ENCODE measurements at places on chromosomes 11 and 22.

GRCh38 chr11:7332962-7333361, 81.3 kb downstream of the SYT9 start:
- no peak for DNase-seq

DNA sequence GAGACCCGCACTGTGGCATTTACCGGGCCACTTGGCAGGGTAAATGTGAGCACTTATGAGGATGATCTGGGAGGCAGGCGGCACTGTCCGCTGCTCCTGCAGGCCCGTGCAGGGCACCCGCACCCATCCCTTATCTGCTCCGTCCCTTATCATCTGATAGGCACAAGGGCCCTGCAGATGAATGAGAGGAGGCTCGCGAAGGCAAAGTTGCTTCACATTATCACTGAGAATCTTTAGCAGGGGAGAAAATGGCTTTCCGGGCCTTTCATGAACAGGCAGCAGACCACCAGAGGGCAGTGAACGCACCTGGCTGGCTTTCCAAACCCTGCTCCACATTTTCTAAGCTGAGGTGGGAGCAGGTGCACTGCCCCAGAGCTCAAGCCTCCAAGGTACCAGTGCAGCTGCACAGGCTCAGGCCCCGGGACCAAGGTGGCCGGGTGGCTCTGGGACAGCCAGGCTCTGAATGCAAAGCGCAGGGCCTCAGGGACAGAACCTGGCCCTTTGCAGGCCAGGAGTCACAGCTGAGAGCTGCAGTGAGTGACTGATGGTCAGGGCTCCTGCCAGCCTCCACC, 165.6 kb downstream of the SHANK2 start:
- no peak for DNase-seq

- no peak for DNase-seq
Observed at GRCh38 chr11:6655790-6656583, at the start of gene DCHS1. Gene DCHS1 (minus strand): TSS chr11:6655809. CDS start chr11:6641613, 14,196 bp downstream.

- no peak for DNase-seq
Observed at GRCh38 chr22:48198489-48199459, 1436.3 kb downstream of the TBC1D22A start.

GRCh38 chr11:93861808-93862207, 11.4 kb upstream of the VSTM5 start:
- no peak for DNase-seq

- DNase-seq, result no peak
Observed at GRCh38 chr11:75199412-75199955, 41.1 kb upstream of the TPBGL start.

DNA sequence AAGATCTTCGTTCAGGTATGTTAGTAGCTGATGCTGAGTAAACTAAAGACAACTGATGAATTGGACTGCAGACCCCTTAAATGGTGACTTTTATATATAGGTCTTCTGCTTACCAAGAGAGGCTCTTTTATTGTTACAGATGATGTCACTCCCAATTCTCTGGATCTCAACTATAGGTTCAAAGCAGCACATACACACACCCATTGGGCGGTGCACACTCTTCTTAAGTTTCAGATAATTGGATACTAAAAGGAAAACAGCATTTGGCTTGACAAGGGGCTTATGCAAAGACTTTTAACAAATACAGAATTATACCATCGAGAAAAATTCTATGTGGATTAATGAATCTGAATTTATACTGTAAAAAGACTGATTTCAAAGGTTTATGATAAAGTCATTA, at the start of gene PTH:
Gene PTH, minus strand, starts transcription at position 69 of the 400 bp plus-strand sequence. CDS start 3,142 bp downstream, outside the sequence.
- DNase-seq, result no peak

GRCh38 chr11:94769880-94770279, 1.7 kb downstream of the AMOTL1 start:
- no peak for DNase-seq

DNA sequence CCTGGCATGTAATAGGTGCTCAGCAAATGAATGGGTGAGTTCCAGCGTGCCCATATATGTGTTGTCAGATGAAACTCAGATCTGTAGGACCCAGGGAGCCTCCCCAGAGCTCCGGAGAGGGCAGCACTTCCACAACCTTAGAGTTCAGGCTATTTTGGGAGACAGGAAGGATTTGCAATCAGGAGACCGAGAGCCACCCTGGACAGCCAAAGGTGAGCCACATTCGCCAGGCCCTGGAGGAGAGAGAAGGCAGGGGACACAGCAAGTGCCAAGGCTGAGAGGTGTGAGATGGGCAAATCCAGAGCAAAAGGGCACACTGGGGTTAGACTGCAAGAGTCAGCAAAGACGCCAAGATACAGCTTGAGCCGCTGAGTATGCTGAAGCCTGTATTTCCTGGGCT, 66.4 kb downstream of the CD82 start:
- DNase-seq, result no peak

DNA sequence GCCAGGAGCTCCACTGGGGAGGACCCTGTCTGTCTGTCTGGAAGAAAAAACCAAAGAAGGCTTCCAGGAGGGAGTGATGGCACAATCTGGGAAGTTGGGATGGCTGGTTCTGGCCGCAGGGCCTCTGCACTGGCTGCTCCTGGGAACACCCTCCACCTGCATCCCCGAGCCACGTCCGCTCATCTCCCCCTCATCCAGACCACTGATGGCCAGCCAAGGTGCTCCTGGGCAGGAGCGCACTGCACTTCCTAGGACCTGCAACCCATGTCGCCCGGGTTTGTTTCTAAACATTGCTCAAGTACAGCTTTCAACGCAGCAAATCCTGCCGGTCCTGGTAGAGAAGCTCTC, 4.9 kb upstream of the IFITM10 start:
- no peak for DNase-seq

- DNase-seq, result no peak
Observed at GRCh38 chr11:45154276-45154675, 7.8 kb downstream of the PRDM11 start.

DNA sequence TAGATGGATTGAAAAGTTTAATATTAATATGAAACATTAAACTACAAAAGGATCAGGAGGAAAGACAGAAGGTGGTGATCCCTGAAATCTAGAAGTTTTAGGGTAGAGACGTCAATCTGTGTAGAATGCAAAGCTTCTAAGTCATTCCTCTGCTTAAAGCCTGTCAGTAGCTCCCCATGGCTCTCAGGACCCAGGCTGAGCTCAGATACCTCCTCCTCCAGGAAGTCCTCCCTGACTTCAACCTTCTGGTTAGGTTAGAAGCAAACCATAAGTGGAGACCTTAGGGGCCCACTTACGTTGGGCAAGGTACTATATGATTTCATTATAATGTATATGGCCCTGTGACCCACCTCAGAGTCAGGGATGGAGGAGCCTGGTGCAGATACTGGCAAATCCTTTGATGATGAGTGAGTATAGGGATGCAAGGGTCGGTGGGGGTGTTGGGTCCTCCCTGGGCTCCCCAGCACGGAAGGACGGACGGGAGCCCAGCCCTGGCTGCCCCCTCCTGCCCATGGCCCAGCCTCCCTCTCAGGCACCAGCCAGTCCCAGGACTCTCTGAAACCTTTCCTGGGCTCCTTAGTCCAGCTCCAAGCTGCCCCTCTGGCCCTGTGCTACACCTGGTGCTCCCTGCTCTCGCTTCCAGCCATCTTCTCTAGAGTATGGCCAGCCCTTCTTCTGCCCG, 3.2 kb upstream of the PPP6R3 start:
- DNase-seq, result no peak

DNA sequence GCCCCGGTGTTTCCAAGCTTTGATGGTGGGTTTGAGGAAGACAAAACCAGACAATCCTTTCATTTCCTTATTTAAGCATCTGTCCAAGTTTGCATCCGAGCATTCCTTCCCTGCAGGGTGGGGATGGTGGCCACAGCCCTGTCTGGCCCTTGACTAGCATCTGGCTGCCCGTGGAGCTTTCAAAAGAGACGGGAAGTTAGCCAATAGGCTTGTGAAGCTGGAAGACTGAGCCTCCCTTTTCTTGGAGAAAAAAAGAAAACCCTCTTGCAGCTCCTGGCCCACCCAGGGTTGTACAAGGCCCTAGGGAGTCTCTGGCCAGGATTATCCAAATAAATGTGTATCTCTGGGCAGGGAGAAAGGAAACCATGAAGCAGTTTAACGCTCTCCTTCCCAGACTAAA, 60.6 kb downstream of the MICAL2 start:
- no peak for DNase-seq

- no peak for DNase-seq
Observed at GRCh38 chr11:3990406-3990805, 104.2 kb upstream of the RRM1 start.

- no peak for DNase-seq
Observed at GRCh38 chr22:46653596-46653995, 33.4 kb downstream of the GRAMD4 start.

- peak; percentile 30 for DNase-seq
Observed at GRCh38 chr11:71977743-71978418, 20.8 kb upstream of the IL18BP start.

DNA sequence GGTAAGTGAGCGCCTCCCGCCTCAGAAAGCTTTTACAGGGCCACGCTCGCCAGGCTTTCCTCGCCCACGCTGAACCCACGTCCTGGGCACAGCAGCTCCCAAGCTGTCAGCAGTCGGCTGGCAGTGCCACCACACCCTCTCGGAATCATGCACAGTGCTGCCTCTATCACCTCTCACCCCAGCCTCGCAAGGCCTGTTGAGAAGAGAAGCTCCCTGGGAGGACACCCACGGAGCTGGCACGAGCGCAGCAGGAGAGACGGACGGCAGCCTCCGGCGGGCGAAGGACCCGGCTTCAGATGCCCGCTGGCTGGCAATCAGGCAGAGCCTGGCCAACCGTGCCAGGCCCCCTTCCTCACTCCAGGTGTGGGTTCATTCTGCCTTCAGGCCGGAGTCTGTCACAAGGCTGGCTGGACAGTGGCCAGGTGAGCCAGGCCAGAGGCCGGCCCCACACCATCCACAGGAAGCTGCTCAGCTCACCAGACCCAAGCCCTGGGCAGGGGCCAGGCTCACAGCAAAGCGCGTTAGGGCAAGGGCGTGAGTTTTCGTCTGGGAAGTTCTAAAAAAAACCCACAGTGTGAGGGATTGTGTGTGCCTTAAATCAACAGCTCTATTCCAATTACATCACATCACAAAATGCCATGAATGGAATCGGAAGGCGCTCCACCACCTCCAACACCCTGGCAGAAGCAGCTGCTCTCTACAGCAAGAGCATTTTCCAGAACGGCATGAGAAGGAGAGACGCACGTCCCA, 33.2 kb downstream of the TOLLIP start:
- DNase-seq, result no peak

GRCh38 chr11:35525501-35526175, at the start of gene PAMR1:
Gene PAMR1 (minus strand): TSS chr11:35525616. CDS start chr11:35525585, 31 bp downstream.
- DNase-seq, result no peak

GRCh38 chr11:62430425-62430824, 11.6 kb downstream of the SCGB1A1 start:
- DNase-seq, result no peak

Measured in effector memory CD4-positive, alpha-beta T cell (primary cell).